ENCODE measurements at places on chromosomes 5 and 9.

GRCh38 chr5:110894805-110895204, 156.0 kb downstream of the SLC25A46 start:
- no peak for DNase-seq

DNA sequence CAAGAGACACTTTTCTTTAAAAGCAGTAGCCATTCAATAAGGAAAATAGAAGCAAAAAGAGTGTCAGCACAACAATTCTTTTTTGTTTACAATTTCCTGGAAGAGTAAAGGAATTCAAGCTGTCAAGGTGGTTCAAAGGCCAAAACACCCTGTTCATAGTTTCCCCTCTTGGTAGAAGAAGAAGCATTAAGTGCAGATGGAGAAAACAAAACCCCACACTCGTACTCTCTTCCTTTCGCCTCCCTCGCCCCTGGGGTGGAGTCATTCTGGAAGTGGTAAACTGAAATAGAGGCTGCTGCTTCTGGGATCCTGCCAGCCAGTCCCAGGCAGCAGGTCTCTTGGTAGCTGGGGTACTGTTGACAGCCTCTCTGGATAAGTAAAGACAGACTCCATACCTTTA, 105.0 kb downstream of the ANKRD55 start:
- peak; percentile 64 for DNase-seq

GRCh38 chr5:76325326-76325725, 77.8 kb upstream of the IQGAP2 start:
- peak; percentile 26 for DNase-seq

DNA sequence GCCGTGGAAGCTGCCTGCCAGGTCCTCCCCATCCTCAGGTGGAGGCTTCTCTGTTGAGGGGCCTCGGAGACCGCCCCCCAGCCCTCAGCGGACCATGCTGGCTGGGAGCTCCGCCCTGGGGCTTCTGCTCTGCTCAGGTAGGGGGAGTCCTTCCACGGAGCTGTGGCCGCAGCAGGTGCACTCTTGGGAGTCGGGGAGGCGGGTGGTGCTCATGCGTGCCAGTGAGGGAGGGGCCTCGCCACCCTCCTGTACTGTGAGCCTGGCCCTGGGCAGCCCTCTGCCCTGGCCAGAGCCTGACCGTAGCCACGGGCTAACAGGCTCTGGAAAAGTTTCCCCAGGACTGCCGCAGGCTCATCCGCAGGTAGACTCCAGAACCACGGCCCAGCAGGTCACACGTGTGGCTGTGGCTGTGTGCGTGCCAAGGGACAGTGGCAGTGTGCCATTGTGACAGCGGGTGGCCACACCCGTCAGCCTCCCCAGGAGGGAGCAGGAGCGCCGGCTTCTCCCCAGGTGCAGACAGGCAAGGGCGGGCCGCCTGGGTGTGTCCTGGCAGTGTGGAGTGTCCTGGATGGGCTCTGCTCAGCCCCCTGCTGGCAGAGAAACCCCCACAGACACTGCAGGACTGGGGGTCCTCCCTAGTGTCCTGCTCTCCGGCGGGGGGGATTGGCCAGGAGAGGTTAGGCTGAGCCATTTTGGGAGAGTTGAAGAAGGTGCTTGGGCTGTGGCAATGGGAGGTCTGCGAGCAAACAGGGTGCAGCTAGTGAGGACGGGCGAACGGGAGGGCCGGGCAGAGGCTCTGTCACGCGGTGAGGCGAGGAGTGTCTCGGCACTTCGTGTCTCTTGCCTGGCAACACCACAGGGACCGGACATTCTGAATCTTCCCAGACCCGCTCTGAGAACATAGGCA, 29.5 kb downstream of the TPPP start:
- no peak for DNase-seq

- no peak for DNase-seq
Measured at GRCh38 chr5:129903466-129904101, 681 bp upstream of the CHSY3 start.
